ENCODE measurements at places on chromosomes 2 and 18.

DNA sequence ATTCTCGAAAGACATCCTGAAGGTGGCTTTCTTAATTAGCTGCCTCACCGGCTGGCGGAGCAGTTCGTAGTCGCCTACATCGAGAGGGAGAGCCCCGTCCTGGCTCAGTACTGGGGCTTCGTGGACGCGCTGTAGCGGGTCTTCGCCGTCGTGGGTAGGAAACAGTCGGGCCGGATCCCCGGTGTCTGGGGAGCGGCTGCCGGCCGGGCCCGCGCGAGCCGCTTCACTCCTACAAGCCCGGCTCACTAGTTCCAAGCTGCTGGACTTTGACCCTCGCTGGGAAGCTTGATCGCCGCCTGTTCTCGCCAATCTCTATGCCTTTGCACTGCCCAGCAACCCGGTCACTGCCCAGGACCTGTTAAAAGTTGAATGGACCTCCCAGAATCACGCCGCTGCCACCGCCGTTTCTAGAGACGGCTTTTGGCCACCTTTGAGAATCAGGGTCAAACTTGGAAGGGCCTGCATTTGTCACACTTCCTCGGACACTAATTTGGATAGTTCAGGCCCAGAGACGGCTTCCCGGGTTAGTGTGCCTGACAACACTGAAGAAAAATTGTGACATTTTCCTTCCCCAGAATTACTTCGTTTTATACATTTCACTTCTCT lies 41.4 kb upstream of the AKAIN1 start:
- peak; percentile 13 for DNase-seq

GRCh38 chr2:231263118-231263831 lies 64.8 kb downstream of the ARMC9 start:
- no peak for DNase-seq

- no peak for DNase-seq
Measured at GRCh38 chr2:142495141-142495540, 364.3 kb upstream of the LRP1B start.

- no peak for DNase-seq
Measured at GRCh38 chr2:147463881-147464520, 380.8 kb upstream of the ACVR2A start.

DNA sequence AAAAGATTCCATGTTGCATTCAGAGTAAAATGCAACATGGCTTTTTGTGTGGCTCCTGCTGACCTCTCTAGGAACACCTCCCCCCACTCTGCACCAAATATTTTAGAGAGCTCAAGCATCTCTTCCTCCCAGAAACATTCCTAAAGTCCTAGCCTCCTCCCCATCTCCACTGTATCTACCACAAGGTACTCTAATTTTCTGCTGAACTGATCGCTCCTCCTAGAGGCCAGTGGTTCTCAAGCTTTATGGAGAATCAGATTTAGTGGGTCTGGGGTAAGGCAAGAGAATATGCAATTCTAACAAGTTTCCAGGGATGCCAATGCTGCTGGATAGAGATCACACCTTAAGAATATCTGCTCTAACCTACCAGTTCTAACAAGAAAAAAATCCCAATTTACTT lies 89.5 kb upstream of the HNRNPA3 start:
- DNase-seq = no peak

DNA sequence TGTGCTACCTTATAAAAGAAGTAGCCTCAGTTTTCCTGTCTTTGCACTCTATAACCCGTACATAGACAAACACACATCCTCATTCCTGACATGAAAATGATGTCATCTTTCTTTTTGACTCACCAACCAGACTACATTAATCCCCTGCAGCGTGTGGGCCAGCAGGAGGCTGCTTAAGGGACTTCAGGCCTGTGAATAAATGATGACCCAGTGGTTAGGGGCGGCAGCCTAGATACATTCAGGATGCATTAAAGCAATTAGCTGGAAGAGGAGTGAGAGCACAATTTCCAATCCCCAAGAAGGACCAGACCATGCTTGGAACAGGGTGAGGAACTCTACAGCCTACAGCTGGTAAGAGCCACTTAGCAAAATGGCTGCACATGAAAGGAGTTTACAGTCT lies 57.3 kb upstream of the KLF7 start:
- DNase-seq = peak; percentile 57

- no peak for DNase-seq
Measured at GRCh38 chr2:1581965-1582625, 162.2 kb downstream of the PXDN start.

DNA sequence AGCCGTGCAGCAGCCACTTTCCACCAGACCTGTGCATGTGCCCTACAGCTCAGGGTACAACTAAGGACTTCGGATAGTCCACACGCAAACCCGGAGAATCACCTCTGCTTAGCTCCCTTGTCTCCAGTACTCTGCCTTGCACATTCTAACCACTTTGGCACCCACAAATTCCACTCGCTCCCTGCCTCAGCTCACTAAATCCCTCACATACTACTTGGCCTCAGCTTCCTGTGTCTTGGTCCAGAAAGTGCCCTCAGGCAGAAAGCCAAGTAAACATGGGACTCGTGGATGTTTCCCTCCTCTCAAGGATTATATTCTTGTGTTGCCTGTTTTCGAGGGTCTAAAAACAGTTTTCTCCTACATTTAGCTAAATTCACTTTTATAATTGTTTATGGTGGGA lies 157.8 kb upstream of the DAPL1 start:
- DNase-seq = no peak

- no peak for DNase-seq
Measured at GRCh38 chr2:95158441-95158840, 1.2 kb downstream of the ZNF514 start.

GRCh38 chr2:232353096-232353495 lies 25.5 kb upstream of the ALPP start:
- no peak for DNase-seq

DNA sequence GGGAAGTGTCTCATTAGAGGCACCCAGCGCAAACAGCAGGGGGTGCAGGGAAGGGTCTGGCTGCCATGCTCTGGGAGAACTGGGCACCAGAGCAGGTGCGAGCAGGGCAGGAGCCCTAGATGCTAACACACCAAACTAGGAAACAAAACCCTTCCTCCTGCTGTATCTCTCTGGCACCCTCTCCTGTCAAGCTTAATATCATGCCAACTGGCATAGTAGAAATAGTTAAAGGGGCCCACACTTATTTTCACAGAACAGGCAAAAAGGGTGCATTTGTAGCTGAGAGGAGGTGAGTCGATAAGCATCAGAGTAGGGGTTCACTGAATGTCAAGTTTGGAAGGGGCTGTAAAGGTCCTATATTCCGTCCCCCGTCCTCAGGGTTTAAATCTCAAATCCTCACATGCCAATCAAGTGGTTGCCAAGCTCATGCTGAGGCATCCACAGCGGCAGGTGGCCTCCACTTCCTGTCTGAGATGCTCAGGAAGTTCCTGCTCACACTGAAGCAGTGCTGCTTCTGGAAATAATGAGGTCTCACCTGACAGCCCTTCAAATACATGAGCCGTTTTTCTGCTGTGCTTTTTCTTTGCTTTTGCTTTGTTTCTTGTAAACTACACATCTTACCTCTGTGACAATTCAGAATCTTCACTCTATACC lies 14.9 kb upstream of the ACKR3 start:
- no peak for DNase-seq

DNA sequence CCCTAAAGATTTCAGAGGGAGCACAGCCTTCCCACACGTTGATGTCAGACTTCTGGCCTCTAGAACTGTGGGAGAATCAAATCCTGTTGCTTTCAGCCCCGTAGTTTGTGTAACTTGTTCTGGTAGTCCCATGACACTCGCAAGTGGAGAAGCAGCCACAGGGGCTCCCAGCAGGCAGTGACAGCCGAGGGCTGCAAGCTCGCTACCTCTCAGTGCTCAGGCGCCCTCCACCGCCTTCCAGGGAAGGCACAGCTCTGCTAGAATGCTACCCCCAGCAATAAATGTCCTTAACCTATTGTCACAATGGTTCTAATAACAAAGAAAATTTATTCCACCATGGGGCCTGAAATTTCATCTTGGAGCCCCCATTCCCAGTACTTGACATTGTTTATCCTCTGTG lies 143.1 kb upstream of the ZNF236 start:
- DNase-seq = no peak

DNA sequence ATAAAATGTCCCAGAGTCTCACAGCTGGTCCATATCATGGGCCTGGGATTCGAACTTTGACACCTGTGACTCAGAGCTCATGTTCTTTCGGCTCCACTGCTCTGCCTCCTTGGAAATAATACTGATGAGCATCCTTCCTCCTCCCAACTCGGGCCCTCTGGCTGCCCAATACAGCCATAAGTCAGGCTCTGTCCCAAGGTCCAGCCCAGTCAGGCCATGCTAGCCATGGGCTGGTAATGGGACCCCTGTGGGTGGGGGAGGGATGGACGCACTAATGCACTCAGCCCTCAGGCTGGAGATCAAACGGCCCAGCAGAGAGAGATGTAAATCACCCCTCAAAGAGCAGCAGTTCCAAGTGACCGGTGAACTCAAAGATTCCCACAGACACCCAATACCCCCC lies 61.1 kb downstream of the DDX1 start:
- DNase-seq = no peak

GRCh38 chr2:172588931-172589330 lies 33.0 kb downstream of the PDK1 start:
- no peak for DNase-seq

GRCh38 chr2:171136024-171136423 lies 24.7 kb downstream of the TLK1 start:
- DNase-seq = no peak

GRCh38 chr2:27832396-27832795 lies 57.8 kb downstream of the RBKS start:
- peak; percentile 49 for DNase-seq

DNA sequence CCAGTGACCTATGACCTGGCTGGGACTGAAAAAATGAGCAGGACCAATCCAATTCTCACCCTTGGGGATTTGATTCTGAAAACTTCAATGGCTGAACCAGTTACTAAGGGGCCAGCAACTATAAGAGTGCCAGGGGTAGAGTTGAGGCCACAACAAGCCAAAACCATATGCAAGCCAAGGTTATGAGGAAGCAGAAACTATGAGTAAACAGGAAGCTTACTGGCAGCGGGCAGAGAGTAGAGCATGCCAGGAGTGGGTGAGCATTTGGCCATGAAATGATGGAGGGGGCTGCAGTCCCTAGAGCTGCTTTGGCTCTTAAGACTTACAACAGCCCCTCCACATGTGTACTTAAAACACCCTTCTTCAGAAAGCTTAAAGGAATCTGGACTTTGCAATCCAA lies 82.4 kb downstream of the RBMS1 start:
- peak; percentile 52 for DNase-seq

DNA sequence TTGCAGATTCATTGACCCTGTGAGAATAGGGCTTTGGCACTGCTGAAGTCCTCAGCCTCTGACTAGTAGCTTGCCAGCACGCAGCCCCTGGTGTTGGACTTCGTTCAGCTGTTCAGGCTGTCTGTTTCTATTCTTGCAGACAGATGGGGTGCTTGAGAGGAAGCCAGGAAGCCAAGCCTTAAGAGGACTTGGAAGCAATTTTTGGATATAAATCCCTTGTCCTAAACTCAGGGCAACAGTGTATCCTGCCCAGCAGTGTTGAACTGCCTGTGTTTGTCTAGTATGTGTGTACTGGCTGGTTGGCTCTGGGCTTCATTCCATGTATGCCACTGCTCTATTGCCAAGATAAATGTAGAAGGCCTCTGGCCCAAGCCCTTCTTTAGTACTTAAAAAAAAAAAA lies 108.6 kb downstream of the COMMD1 start:
- no peak for DNase-seq

GRCh38 chr2:28663359-28663758 lies 88.3 kb upstream of the PPP1CB start:
- no peak for DNase-seq

- DNase-seq = no peak
Measured at GRCh38 chr2:46367286-46367685, 70.1 kb downstream of the EPAS1 start.

DNA sequence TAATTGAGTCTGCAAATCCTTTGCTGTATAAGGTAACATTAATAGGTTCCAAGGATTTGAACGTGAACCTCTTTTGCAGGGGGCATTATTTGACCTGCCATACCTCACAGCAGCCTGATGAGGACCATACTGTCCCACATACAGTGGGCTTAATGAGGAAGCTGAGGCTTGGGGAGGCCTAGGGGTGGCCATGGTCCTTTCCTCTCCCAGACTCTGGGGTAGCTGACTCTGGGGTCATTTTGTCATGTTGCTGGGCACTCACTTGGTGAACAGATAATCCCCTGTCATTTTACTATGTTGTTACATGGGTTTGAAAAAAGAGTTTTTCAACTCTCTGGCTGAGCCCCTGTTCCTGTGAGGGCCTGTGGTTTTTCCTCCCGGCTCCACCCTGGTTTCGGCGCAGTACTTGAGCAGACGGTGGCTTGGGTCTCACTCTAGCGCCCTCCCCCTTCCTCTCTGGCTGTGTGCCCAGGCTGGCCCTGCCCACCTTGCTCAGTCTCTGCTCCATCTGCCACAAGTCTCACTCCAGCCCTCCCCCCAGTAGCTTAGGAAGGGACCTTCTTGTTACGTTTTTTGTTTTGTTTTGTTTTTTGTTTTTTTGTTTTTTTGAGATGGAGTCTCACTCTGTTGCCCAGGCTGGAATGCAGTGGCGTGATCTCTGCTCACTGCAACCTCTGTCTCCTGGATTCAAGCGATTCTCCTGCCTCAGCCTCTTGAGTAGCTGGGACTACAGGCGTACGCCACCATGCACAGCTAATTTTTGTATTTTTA lies 21.0 kb downstream of the INPP4A start:
- no peak for DNase-seq

- no peak for DNase-seq
Measured at GRCh38 chr2:153059338-153060052, 341.1 kb downstream of the ARL6IP6 start.

All from inflammatory macrophage treated with lipopolysaccharide for 1 hour (primary cell).